ENCODE measurements at places on chromosomes 16 and 17.

GRCh38 chr16:83136924-83137323 is 510.2 kb downstream of the CDH13 start:
- peaks cover 6% of the 10 kb centered on the region for H3K4me1 ChIP-seq
- peaks cover 1% of the 10 kb centered on the region for H3K36me3 ChIP-seq

DNA sequence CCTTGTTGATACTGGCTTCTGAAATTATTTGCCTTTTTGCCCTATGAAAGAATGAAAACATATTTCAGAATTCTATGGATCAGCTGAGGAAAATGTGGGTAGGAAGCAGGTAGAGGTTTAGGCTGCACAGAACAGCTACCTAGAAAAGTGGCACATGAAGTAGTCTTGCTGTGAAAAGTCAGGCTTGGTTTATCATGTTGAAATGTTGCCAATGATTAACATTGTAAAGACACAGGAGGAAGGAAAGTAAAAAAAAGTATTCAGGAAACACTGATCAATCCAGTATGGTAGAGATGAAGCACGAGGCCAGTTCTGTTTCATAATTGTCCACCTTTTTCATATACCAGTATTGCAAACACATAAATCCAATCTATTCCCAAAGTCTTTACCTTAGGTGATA is 29.9 kb downstream of the ABCA6 start:
- H3K27me3 ChIP-seq: no peaks in the 10 kb centered on the region
- no peak for DNase-seq
- H3K36me3 ChIP-seq: no peaks in the 10 kb centered on the region
- H3K4me1 ChIP-seq: no peaks in the 10 kb centered on the region

GRCh38 chr16:68757625-68757935 is 20.5 kb downstream of the CDH1 start:
- DNase-seq: no peak
- H3K27ac ChIP-seq: peak overlapping the region; percentile 96
- peak overlapping the region; percentile 58 for H3K4me3 ChIP-seq
- H3K4me1 ChIP-seq: peaks cover 65% of the 10 kb centered on the region
- peaks cover 3% of the 10 kb centered on the region for H3K27me3 ChIP-seq

GRCh38 chr16:55480228-55480655 is 1.2 kb downstream of the MMP2 start:
- no peak overlapping the region for H3K4me3 ChIP-seq
- no peaks in the 10 kb centered on the region for H3K4me1 ChIP-seq

GRCh38 chr17:34816848-34817247 is 144.4 kb downstream of the CCT6B start:
- H3K36me3 ChIP-seq: no peaks in the 10 kb centered on the region
- H3K27me3 ChIP-seq: peaks cover 5% of the 10 kb centered on the region
- no peak for DNase-seq
- H3K4me3 ChIP-seq: no peak overlapping the region

GRCh38 chr16:51538707-51539498 is 387.8 kb upstream of the SALL1 start:
- no peaks in the 10 kb centered on the region for H3K4me1 ChIP-seq

DNA sequence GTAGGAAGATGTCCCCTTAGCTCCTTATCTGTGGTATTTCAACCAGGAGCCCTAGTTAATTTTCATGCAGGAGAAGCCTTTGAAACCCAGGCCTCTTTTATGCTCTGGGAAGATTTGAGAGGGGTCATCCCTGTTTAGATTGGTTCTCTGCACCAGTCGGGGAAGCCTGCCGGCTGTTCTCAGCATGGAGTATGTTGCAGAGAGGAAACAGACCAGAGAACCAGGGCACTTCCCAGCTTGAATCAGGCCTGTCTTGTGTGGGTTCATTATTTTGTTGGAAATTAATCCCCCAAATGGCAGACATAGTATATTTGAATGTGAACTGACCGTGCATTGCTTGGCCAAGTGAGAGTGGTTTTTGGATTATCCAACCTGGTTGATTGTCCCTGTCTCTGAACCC is 1082.1 kb upstream of the RBFOX1 start:
- H3K4me1 ChIP-seq: no peaks in the 10 kb centered on the region
- no peaks in the 10 kb centered on the region for H3K27me3 ChIP-seq
- no peaks in the 10 kb centered on the region for H3K36me3 ChIP-seq
- DNase-seq: no peak

GRCh38 chr17:72970246-72970645 is 122.2 kb downstream of the SLC39A11 start:
- no peak overlapping the region for H3K4me3 ChIP-seq
- no peaks in the 10 kb centered on the region for H3K4me1 ChIP-seq
- H3K27ac ChIP-seq: no peak overlapping the region
- H3K27me3 ChIP-seq: no peaks in the 10 kb centered on the region
- DNase-seq: no peak

- H3K4me3 ChIP-seq: no peak overlapping the region
- H3K27me3 ChIP-seq: no peaks in the 10 kb centered on the region
- H3K4me1 ChIP-seq: peaks cover 2% of the 10 kb centered on the region
- DNase-seq: peak; percentile 81
- peaks cover 5% of the 10 kb centered on the region for H3K36me3 ChIP-seq
Observed at GRCh38 chr17:82153745-82154375, 55.8 kb upstream of the FASN start.

DNA sequence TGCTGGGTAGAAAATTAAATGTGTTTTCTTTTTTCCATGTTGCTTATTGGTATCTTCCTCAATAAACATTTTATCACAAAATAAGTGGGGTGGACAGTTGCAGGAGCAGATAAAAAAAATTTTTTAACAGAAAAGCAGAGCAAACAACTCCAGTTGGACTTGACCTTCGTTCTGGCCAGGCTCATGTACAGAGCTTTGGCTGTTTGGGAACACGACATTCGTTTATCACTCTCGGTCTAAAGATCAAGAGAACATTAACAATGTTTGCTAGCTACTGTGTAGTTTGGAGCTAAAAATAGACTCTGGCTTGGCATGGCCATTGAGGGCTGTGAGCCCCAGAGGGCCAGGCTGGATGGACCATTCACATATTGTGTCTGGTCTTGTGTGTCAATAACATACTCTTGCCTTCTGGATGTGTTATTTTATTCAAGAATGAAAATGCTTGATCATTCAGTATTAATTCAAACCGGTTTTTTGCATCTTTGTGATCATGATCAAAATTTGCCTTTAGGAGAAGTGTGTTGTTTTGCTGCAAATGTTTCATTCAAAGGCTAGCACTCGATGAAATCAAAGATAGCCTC is 56.6 kb downstream of the TMEM186 start:
- H3K4me1 ChIP-seq: no peaks in the 10 kb centered on the region
- H3K4me3 ChIP-seq: no peak overlapping the region
- H3K27me3 ChIP-seq: no peaks in the 10 kb centered on the region
- DNase-seq: no peak

DNA sequence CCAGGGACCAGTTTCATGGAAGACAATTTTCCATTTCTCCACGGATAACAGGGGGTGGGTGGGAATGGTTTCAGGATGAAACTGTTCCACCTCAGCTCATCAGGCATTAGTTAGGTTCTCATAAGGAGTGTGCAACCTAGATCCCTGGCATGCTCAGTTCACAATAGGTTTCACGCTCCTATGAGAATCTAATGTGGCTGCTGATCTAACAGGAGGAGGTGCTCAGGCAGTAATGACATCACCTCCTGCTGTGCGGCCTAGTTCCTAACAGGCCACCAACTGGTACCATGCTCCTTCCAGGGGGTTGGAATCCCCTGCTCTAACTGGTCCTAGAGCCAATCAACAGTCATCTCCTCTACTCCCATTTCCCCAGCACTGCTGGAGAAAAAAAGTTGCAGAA is 19.9 kb downstream of the TEX14 start:
- H3K27me3 ChIP-seq: peaks cover 10% of the 10 kb centered on the region
- DNase-seq: no peak
- no peak overlapping the region for H3K4me3 ChIP-seq
- H3K4me1 ChIP-seq: peaks cover under 1% of the 10 kb centered on the region

- H3K27me3 ChIP-seq: no peaks in the 10 kb centered on the region
- H3K4me3 ChIP-seq: no peak overlapping the region
- no peak for DNase-seq
- no peaks in the 10 kb centered on the region for H3K36me3 ChIP-seq
- no peak overlapping the region for H3K27ac ChIP-seq
Observed at GRCh38 chr17:28033972-28034714, 8.3 kb upstream of the NLK start.

GRCh38 chr16:85916141-85916890 is 17.4 kb downstream of the IRF8 start:
- H3K4me1 ChIP-seq: peaks cover 56% of the 10 kb centered on the region
- H3K4me3 ChIP-seq: no peak overlapping the region
- peak overlapping the region; percentile 27 for H3K27ac ChIP-seq
- H3K27me3 ChIP-seq: no peaks in the 10 kb centered on the region
- no peak for DNase-seq

GRCh38 chr16:48511071-48511540 is 98.9 kb downstream of the N4BP1 start:
- no peak overlapping the region for H3K4me3 ChIP-seq
- no peaks in the 10 kb centered on the region for H3K36me3 ChIP-seq

DNA sequence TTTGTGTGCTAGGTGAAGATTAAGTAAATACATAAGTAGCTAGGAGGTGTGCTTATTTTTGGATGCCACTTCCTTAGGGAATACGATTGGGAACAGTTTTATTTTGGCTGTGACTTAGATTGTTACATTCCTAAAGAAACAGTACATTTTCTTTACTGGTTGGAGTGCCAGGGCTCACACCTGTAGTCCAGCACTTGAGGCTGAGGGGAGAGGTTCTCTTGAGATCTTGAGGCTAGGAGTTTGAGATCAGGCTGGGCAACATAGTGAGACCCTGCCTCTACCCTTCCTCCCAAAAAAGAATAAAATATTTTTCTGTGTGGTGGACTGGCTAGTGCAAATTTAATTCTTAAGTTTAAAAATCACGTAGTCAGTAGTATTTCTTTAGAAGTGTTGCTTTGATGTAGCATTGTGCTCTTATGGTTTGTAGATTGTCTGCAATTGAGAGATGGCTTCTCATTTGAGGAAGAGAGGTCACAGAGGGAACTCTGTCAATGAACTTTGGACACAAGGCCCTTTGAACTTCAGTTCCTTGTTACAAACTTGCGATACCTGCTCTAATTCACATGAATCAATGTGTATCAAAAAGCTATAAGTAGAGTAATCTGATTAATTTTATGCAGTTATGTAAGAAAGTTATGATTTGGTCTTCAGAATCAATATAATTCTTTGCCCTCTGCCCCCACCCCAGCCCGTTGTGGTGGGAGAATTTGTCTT is 7.1 kb downstream of the HAPSTR1 start:
- no peak for DNase-seq
- H3K27ac ChIP-seq: peak overlapping the region; percentile 90
- no peaks in the 10 kb centered on the region for H3K27me3 ChIP-seq
- H3K4me3 ChIP-seq: peak overlapping the region; percentile 70

All from activated naive CD8-positive, alpha-beta T cell treated with anti-CD3 and anti-CD28 coated beads, Interleukin-2, amount 50 U/mL, for 24 hours (primary cell).